Breast epithelium (tissue), 4 donors: ENCODE measurements at places on chromosomes 5 and 9. TPM values are rescaled to one million over a fixed set of nuclear protein-coding genes. Genes with fewer than 3 reads are reported as not detected.

DNA sequence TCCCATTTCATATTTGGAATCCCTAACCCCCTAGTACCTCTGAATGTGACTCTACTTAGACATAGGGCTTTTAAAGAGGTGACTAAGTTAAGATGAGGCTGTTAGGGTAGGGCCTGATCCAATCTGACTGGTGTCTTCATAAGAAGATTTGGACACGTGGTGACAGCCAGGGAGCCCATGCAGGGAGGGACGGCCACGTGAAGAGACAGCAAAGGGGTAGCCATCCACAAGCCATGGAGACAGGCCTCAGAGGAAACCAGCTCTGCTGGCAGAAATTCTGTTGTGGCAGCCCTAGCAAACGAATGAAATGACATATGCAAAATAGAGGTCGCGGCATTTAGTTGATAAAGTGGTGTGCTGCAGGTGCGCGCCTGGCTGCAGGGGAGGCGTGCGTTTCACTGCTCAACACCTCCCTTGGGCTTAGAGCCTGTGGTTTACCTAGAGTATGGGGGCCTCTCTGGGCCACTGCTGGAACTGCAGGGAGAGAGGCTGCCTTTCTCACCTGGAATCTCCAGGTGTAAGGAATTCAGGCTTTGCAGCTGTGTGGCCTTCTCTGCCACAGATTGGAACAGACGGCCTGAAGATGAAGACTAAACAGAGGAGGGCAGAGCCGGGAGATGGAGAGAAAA lies 7.1 kb upstream of the AFAP1L1 start:
- H3K27ac ChIP-seq = no peak overlapping the region
- DNase-seq = no peak
- H3K36me3 ChIP-seq = no peaks in the 10 kb centered on the region
- no peak overlapping the region for H3K4me3 ChIP-seq

- H3K36me3 ChIP-seq = no peaks in the 10 kb centered on the region
- no peaks in the 10 kb centered on the region for H3K27me3 ChIP-seq
- H3K27ac ChIP-seq = peak overlapping the region; percentile 42
- DNase-seq = no peak
- H3K4me3 ChIP-seq = peak overlapping the region; percentile 50
These were observed 183.9 kb downstream of the C9orf50 start for GRCh38 chr9:129436751-129437625.

Gene LCN1
- total RNA-seq = not detected

- H3K27ac ChIP-seq = no peak overlapping the region
- no peaks in the 10 kb centered on the region for H3K27me3 ChIP-seq
- no peaks in the 10 kb centered on the region for H3K36me3 ChIP-seq
- DNase-seq = no peak
- no peak overlapping the region for H3K4me3 ChIP-seq
These were observed 11.0 kb upstream of the FAM81B start for GRCh38 chr5:95380103-95380628.

GRCh38 chr9:93204470-93205043 lies 20.6 kb downstream of the WNK2 start:
- no peaks in the 10 kb centered on the region for H3K36me3 ChIP-seq
- DNase-seq = no peak
- H3K27ac ChIP-seq = no peak overlapping the region
- H3K27me3 ChIP-seq = no peaks in the 10 kb centered on the region
- no peak overlapping the region for H3K4me3 ChIP-seq

- no peaks in the 10 kb centered on the region for H3K4me1 ChIP-seq
- H3K27ac ChIP-seq = no peak overlapping the region
- no peak overlapping the region for H3K4me3 ChIP-seq
These were observed 925.3 kb downstream of the TLE4 start for GRCh38 chr9:80496901-80497556.

Gene ASTN2
- total RNA-seq = 13.8 TPM

Gene FAM153A
- 2.2 TPM for total RNA-seq

- no peaks in the 10 kb centered on the region for H3K4me1 ChIP-seq
- DNase-seq = no peak
- H3K27me3 ChIP-seq = no peaks in the 10 kb centered on the region
- H3K27ac ChIP-seq = no peak overlapping the region
- H3K4me3 ChIP-seq = peak overlapping the region; percentile 90
These were observed 1.4 kb upstream of the COL27A1 start for GRCh38 chr9:114153761-114154599.

Gene PCDHB13
- 3.7 TPM for total RNA-seq

- H3K27ac ChIP-seq = no peak overlapping the region
- H3K4me3 ChIP-seq = no peak overlapping the region
- no peak for DNase-seq
- H3K27me3 ChIP-seq = no peaks in the 10 kb centered on the region
- H3K4me1 ChIP-seq = no peaks in the 10 kb centered on the region
These were observed 46.6 kb upstream of the GNPDA1 start for GRCh38 chr5:142059304-142059940.

Gene SLC34A3
- total RNA-seq = not detected

- H3K27ac ChIP-seq = peak overlapping the region; percentile 92
- no peaks in the 10 kb centered on the region for H3K27me3 ChIP-seq
- no peak for DNase-seq
- no peaks in the 10 kb centered on the region for H3K36me3 ChIP-seq
- H3K4me1 ChIP-seq = no peaks in the 10 kb centered on the region
- H3K4me3 ChIP-seq = peak overlapping the region; percentile 68
These were observed 3.2 kb downstream of the TPM2 start for GRCh38 chr9:35686222-35687203.

Gene PRRT1B
- not detected for total RNA-seq

DNA sequence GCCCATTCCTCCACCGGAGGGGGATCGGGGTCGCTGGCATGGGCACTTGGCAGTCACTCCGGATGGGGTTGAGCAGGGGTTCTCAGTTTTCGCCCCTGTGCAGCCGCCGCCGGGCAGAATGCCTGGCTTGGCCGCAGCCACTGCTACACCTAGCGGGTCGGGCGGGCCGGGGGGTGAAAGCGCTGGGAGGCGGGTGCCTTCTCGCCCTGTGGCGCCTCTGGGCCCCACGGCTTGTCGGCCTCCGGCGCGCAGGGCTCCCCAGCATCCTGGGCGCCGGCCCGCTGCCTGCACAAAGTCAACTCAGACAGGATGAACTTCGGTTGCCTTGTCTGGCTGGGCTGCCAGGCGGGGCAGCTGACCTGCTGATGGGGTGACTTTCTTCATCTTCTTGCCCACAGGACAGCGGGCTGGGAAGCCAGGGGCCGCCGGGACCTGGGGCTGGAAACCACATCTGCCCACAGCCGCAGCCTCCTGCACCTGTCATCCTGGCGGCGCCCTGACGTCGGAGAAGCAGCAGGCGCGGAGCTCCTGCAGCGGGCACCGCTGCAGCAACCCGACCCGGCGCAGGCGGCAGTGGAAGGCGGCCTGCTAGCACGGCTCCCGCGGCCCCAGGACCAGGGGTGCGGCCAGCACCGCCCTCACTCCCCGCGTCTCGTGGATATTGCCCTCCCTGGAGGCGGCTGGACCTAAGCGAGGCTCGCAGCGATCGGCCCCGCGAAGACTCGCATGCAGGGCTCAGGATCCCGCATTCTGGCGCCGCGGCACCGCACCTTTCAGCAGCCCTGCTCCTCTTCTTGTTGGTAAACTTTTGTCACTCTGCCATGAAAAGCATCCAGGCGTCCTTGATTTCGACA lies 1.3 kb upstream of the ANKRD18A start:
- H3K36me3 ChIP-seq = no peaks in the 10 kb centered on the region
- DNase-seq = no peak
- H3K4me3 ChIP-seq = no peak overlapping the region
- peak overlapping the region; percentile 73 for H3K27ac ChIP-seq
- no peaks in the 10 kb centered on the region for H3K4me1 ChIP-seq
- no peaks in the 10 kb centered on the region for H3K27me3 ChIP-seq

- no peaks in the 10 kb centered on the region for H3K27me3 ChIP-seq
- DNase-seq = no peak
- H3K27ac ChIP-seq = no peak overlapping the region
These were observed 104.7 kb downstream of the C9orf152 start for GRCh38 chr9:110103257-110103656.

DNA sequence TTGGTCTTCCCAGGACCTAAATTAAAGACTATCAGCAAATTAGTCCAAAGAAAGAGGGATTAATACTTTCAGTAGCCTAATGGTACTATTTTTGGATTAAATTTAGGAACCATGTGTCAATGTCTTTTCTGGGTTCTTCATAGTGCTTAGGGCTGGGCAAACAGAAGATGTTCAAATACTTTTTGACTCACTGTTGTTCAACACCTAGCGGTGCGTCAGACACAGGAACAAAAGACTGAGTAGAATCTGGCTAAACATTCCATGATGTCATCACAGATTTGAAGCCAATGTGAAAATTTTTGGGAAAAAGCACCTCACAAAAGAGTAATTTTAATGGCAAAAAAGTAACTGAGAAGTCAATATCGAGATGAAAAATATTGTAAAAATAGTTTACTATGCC lies 544.4 kb downstream of the EFNA5 start:
- no peak for DNase-seq
- H3K36me3 ChIP-seq = no peaks in the 10 kb centered on the region
- no peak overlapping the region for H3K4me3 ChIP-seq
- no peak overlapping the region for H3K27ac ChIP-seq
- no peaks in the 10 kb centered on the region for H3K27me3 ChIP-seq

GRCh38 chr5:101278011-101278687 lies 375.1 kb upstream of the ST8SIA4 start:
- no peaks in the 10 kb centered on the region for H3K27me3 ChIP-seq
- no peak for DNase-seq
- H3K36me3 ChIP-seq = no peaks in the 10 kb centered on the region
- no peaks in the 10 kb centered on the region for H3K4me1 ChIP-seq

GRCh38 chr9:134291961-134292871 lies 34.0 kb upstream of the RXRA start:
- H3K4me3 ChIP-seq = no peak overlapping the region
- no peaks in the 10 kb centered on the region for H3K27me3 ChIP-seq
- no peak for DNase-seq
- no peak overlapping the region for H3K27ac ChIP-seq

Gene RIMOC1
- 23.0 TPM for total RNA-seq

DNA sequence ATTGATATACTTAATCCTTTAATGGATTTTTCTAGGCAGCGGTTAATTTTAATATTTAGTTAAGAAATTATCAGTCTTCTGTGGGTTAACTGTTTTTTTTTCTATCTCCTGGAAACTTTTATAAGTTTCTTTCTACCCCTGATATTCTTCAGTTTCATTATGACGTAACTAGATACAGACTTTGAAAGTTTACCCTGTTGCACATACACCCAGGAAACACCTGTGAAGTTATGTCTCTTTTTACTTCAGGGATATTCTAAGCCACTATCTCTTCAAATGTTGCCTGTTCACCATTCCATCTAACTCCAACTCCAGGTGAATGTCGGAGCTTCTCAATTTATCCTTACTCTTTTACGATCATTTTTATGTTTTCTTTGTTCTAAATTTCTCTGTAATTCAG lies 329.0 kb downstream of the ICE1 start:
- no peak overlapping the region for H3K4me3 ChIP-seq
- no peaks in the 10 kb centered on the region for H3K27me3 ChIP-seq
- no peak for DNase-seq
- H3K36me3 ChIP-seq = no peaks in the 10 kb centered on the region
- H3K4me1 ChIP-seq = no peaks in the 10 kb centered on the region

Gene PCA3
- 0.44 TPM for total RNA-seq

DNA sequence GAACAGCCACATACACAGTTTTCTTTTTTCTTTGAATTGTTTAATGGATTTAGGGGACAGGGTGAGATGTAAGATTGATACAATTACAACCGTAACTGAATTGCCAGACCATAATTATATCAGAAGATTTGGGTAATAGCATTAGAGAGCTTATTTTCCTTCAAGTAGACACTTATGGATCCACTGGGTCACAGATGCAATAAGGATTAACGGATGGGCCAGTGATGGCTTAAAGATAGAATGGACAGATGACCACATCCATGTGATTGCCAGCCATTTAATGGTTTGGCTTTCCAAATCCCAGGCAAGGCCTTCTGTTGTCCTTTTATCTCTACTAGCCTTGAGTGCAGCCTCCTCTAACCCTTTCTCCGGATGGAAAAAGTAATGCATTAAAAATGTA lies 94.7 kb upstream of the NUDT12 start:
- no peaks in the 10 kb centered on the region for H3K36me3 ChIP-seq
- no peak overlapping the region for H3K27ac ChIP-seq
- H3K27me3 ChIP-seq = no peaks in the 10 kb centered on the region
- H3K4me1 ChIP-seq = no peaks in the 10 kb centered on the region
- no peak for DNase-seq

Gene IPO11
- total RNA-seq = 34.7 TPM

DNA sequence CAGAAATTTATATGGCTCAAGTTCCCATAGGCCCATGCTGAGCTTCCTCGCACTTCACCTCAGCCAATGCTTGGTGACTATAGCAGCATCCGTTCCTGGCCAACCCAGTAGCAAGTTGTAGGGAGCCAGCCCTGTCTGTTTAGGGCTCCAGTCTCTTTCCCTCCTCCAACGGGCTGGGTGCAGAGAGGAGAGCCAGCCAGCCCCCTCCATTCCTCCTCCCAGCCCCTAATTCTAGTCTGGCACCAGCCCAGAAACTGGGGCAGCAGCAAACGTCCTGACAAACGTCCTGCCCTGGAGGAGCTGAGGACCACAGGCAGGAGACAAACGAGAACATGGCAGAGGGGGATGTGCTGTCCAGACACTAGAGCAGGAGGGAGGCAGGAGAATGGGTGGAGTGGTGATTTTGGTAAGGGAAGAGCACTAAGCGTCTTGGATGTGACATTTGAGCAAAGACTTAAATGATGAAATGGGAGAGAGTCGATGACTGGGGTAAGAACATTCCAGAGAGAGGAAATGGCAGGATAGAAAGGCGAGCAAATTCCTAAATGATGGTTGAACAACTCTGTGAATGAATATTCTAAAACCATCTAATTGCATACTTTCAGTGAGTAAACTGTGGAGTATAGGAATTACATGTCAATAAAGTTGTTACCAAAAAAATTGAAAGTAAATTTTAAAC lies 222.5 kb upstream of the DAPK1 start:
- no peak overlapping the region for H3K27ac ChIP-seq
- peaks cover 3% of the 10 kb centered on the region for H3K4me1 ChIP-seq
- no peak for DNase-seq
- no peaks in the 10 kb centered on the region for H3K36me3 ChIP-seq
- H3K27me3 ChIP-seq = no peaks in the 10 kb centered on the region

Gene PAEP
- total RNA-seq = not detected

Gene CXCL14
- total RNA-seq = 46.9 TPM

GRCh38 chr5:50440651-50441492 lies at the start of gene EMB:
EMB (minus strand) TSS chr5:50441288; CDS start chr5:50441151, 137 bp downstream.
- peak; percentile 57 for DNase-seq
- peak within 1 kb of the TSS; percentile 65 for H3K27ac ChIP-seq
- H3K27me3 ChIP-seq = no peaks in the 10 kb centered on the region
- peak within 1 kb of the TSS; percentile 48 for H3K4me3 ChIP-seq
- no peaks in the 10 kb centered on the region for H3K4me1 ChIP-seq
- H3K36me3 ChIP-seq = no peaks in the 10 kb centered on the region

GRCh38 chr9:73680831-73681230 lies 529.2 kb downstream of the ANXA1 start:
- no peaks in the 10 kb centered on the region for H3K4me1 ChIP-seq
- H3K4me3 ChIP-seq = no peak overlapping the region
- no peaks in the 10 kb centered on the region for H3K27me3 ChIP-seq
- no peak for DNase-seq
